ENCODE measurements at places on chromosomes 1 and 21.

GRCh38 chr1:102858695-102859094 is 249.6 kb downstream of the COL11A1 start:
- no peak for DNase-seq

GRCh38 chr1:177820213-177820612 is 149.6 kb downstream of the SEC16B start:
- DNase-seq = no peak

GRCh38 chr1:220483700-220484099 is 44.2 kb upstream of the MARK1 start:
- no peak for DNase-seq

DNA sequence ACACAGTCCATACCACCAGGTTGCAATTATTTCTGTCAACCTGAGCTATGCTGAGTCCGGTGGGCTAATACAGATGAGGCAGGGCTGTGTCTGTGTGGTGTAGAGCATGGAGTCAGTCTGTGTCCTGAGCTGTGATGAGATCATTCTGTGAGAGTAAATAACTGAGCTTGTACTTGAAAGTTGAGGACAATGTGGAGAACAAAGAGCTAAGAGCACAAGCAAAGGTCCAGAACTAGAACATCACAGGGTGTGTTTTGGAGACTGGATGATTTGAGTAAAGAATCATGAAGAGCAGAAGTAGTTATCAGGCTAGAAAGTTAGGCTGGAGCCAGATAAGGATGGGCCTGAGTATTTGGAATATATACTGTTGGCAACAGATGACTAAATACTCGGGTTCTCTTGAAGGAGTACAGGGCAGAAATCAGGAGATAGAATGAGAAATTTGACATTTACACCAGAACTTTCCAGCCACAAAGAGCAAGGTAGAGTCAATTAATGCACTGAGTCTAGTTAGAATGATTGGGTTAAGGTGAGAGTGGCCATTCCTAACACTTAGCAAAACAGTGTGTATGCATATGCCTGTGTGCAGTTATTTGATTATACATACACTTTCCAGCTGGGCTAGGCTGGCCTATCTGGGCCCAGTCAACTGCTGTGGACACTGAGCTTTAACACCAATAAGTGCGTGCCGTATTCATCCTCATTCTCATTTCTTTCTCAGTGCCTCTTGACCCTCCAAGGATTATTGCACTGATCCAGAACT is 48.8 kb downstream of the LEPR start:
- DNase-seq = no peak

GRCh38 chr1:117453958-117454357 is 86.7 kb downstream of the MAN1A2 start:
- DNase-seq = no peak

- DNase-seq = no peak
Measured at GRCh38 chr1:42423681-42424080, 32.1 kb downstream of the ZMYND12 start.

DNA sequence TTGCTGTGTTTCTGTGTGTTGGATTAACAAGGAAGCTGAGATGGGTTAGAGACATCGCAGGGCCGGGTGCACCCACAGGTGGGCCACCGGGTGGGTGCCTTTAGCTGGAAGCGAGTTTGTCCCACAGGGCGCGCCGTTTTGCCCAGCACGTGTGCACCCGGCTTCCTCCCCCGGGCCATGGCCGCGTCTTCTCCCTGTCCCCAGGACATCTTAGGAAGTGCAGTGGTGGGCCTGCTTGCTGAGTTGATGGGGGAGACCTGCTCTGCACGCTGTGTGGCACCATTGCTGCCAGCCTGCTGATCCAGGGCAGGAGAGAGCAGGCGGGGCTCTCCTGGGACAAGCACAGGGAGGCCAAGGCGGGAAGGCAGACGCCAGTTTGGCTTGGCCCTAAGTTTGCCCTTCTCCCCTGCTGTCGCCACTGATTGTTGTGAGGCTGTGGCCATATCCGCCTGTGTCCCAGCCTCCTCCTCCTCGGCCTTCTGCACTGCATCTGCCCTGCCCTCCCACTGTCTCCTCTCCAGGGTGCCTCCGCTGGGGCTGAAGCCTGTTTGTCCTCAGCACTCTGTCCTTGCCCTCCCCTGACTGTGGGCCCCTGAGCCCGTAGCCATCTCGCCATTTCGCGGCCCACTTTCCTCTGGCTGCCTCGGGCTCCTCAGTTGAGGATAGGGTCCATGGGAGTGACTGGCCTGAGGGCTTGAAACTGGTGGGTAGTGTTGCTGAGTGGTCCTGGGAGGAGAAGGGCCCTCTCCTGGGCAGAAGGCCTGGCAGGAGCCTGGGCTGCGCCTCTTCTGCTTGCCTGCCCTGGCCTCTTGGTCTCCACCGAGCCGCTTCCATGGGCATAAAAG is 47.6 kb downstream of the PKNOX1 start:
- DNase-seq = no peak

DNA sequence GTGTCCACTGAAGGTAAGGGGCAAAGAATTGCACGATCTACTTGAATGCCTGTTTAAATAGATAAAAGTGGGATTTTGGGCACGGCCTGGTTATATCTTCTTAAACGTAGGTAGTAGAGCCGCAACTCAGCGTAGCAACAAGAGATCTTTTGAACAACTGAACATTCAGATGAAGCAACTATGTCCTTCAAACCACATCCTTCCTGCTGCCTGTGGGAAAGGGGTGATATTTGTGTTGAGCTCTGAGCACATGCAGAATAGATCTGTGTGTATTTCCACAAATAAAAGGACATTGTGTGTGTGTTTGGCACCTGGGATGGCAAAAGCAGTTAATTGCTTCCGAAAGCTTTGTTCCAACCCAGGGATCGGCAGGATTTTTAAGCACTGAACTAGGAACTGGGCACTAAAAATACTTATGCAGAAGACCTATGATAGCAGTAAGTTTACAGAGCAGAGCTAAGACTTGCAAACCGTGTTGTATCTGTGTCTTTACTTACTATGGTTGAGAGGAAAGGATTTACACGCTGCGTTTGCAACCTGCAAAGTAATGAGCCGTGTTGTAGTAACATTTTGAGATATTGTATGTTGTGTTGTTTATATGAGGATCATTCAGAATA is 333.4 kb downstream of the CHRM3 start:
- DNase-seq = no peak

Data from D341Med (cell line).